HepG2 (cell line): ENCODE measurements at places on chromosomes 7 and 10. TPM values are rescaled to one million over a fixed set of nuclear protein-coding genes. Genes with fewer than 3 reads are reported as not detected.

Gene SPDYE9
- total RNA-seq: not detected in 2 replicates

Gene LRRC61
- 34.8 and 38.4 TPM in 2 replicates for total RNA-seq

Gene CACNB2
- total RNA-seq: not detected in 2 replicates

Gene KCNIP2
- total RNA-seq: 0.42 TPM in 1 of 2 replicates, not detected in the other

Gene CTAGE4
- not detected in 2 replicates for total RNA-seq

Gene MSMB
- total RNA-seq: not detected in 2 replicates

Gene OR2A12
- total RNA-seq: not detected in 2 replicates

Gene TMEM139
- total RNA-seq: 7.8 and 7.9 TPM in 2 replicates

Gene JAKMIP3
- total RNA-seq: 0.04 and 0.11 TPM in 2 replicates

Gene HIBADH
- 59.5 and 75.2 TPM in 2 replicates for total RNA-seq

Gene PSPH
- total RNA-seq: 124 and 175 TPM in 2 replicates

Gene CLDN3
- 0.31 TPM in 1 of 2 replicates, not detected in the other for total RNA-seq

Gene SPDYE1
- not detected in 2 replicates for total RNA-seq

Gene IGF2BP3
- total RNA-seq: 37.7 and 51.2 TPM in 2 replicates

Gene IDI2
- not detected in 2 replicates for total RNA-seq

Gene CCL26
- not detected in 2 replicates for total RNA-seq

Gene MGMT
- 19.5 and 20.7 TPM in 2 replicates for total RNA-seq

Gene PLXNA4
- 0.01 and 0.04 TPM in 2 replicates for total RNA-seq

Gene GJD4
- not detected in 2 replicates for total RNA-seq

Gene EFCAB10
- 0.34 and 0.40 TPM in 2 replicates for total RNA-seq

GRCh38 chr7:68070992-68071391 lies 1074.4 kb downstream of the TYW1 start:
- H3K4me3 ChIP-seq: no peak overlapping the region
- no peak for DNase-seq
- no peaks in the 10 kb centered on the region for H3K4me1 ChIP-seq
- no peaks in the 10 kb centered on the region for H3K36me3 ChIP-seq

GRCh38 chr7:44808914-44809393 lies 12.5 kb downstream of the PPIA start:
- peak overlapping the region; percentile 56 for H3K27ac ChIP-seq
- H3K27me3 ChIP-seq: no peaks in the 10 kb centered on the region

- H3K27me3 ChIP-seq: no peaks in the 10 kb centered on the region
- H3K4me3 ChIP-seq: no peak overlapping the region
- H3K27ac ChIP-seq: peak overlapping the region; percentile 29
- no peaks in the 10 kb centered on the region for H3K36me3 ChIP-seq
- peaks cover 89% of the 10 kb centered on the region for H3K4me1 ChIP-seq
Measured at GRCh38 chr7:129617652-129618051, 6.1 kb downstream of the NRF1 start.

DNA sequence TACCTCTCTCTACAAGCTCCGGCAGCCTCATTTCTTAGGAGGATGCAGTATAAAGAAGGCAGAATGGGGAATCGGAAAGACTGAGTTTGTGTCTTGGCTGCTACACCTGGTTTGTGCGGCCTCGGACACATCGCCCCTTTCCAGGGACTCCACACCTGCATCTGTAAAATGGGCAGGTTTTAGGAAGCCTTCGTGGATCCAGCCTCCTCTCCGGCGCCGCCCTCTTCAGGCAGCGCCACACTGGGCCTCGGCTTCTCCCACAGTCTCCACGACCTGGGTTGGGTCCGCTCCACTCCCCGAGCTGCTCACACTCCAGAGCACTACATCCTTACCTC lies 341 bp downstream of the GOT1 start:
- H3K36me3 ChIP-seq: peaks cover 7% of the 10 kb centered on the region
- DNase-seq: no peak
- H3K4me3 ChIP-seq: peak overlapping the region; percentile 99
- no peaks in the 10 kb centered on the region for H3K27me3 ChIP-seq

GRCh38 chr10:79316671-79317431 lies 30.4 kb upstream of the PPIF start:
- H3K36me3 ChIP-seq: peaks cover 6% of the 10 kb centered on the region
- H3K27ac ChIP-seq: no peak overlapping the region
- no peaks in the 10 kb centered on the region for H3K27me3 ChIP-seq
- peaks cover 26% of the 10 kb centered on the region for H3K4me1 ChIP-seq

- H3K36me3 ChIP-seq: no peaks in the 10 kb centered on the region
- DNase-seq: no peak
- no peaks in the 10 kb centered on the region for H3K4me1 ChIP-seq
Measured at GRCh38 chr7:16592395-16592794, 53.2 kb downstream of the ANKMY2 start.

GRCh38 chr7:23426876-23427275 lies 43.4 kb downstream of the IGF2BP3 start:
- H3K27ac ChIP-seq: peak overlapping the region; percentile 13
- H3K27me3 ChIP-seq: no peaks in the 10 kb centered on the region

GRCh38 chr10:110901954-110902819 lies 16.8 kb downstream of the BBIP1 start:
- no peaks in the 10 kb centered on the region for H3K27me3 ChIP-seq
- peaks cover 3% of the 10 kb centered on the region; the same call in 1 of the 3 replicates for H3K36me3 ChIP-seq
- no peak overlapping the region for H3K4me3 ChIP-seq
- no peak for DNase-seq
- H3K4me1 ChIP-seq: peaks cover 2% of the 10 kb centered on the region

- H3K4me1 ChIP-seq: peaks cover 66% of the 10 kb centered on the region
- peak overlapping the region; percentile 83 for H3K27ac ChIP-seq
- H3K4me3 ChIP-seq: no peak overlapping the region
- no peaks in the 10 kb centered on the region for H3K27me3 ChIP-seq
- no peaks in the 10 kb centered on the region for H3K36me3 ChIP-seq
- no peak for DNase-seq
Measured at GRCh38 chr10:44243851-44244510, 140.9 kb downstream of the CXCL12 start.

- no peak overlapping the region for H3K4me3 ChIP-seq
- H3K36me3 ChIP-seq: peaks cover 62% of the 10 kb centered on the region; the same call in 2 of the 3 replicates
Measured at GRCh38 chr7:149725916-149726315, 47.5 kb downstream of the ZNF467 start.

- peaks cover 14% of the 10 kb centered on the region for H3K4me1 ChIP-seq
- H3K27ac ChIP-seq: no peak overlapping the region
- H3K36me3 ChIP-seq: no peaks in the 10 kb centered on the region
- H3K4me3 ChIP-seq: no peak overlapping the region
Measured at GRCh38 chr7:78134256-78134655, 335.7 kb downstream of the PHTF2 start.

- no peaks in the 10 kb centered on the region for H3K27me3 ChIP-seq
- H3K4me1 ChIP-seq: no peaks in the 10 kb centered on the region
- H3K36me3 ChIP-seq: no peaks in the 10 kb centered on the region
- DNase-seq: no peak
- no peak overlapping the region for H3K27ac ChIP-seq
Measured at GRCh38 chr7:7032221-7032620, 150.1 kb upstream of the C1GALT1 start.

GRCh38 chr7:22351878-22352277 lies 5.1 kb downstream of the RAPGEF5 start:
- DNase-seq: no peak
- peaks cover 4% of the 10 kb centered on the region; the same call in 1 of the 3 replicates for H3K36me3 ChIP-seq
- no peak overlapping the region for H3K4me3 ChIP-seq
- peaks cover 3% of the 10 kb centered on the region; the same call in 1 of the 3 replicates for H3K27me3 ChIP-seq
- peak overlapping the region; percentile 69 for H3K27ac ChIP-seq

GRCh38 chr7:127650847-127651555 lies 993 bp upstream of the SND1 start:
- DNase-seq: no peak
- peak overlapping the region; percentile 98 for H3K4me3 ChIP-seq
- H3K4me1 ChIP-seq: peaks cover 56% of the 10 kb centered on the region
- H3K36me3 ChIP-seq: peaks cover 5% of the 10 kb centered on the region; the same call in 1 of the 3 replicates

DNA sequence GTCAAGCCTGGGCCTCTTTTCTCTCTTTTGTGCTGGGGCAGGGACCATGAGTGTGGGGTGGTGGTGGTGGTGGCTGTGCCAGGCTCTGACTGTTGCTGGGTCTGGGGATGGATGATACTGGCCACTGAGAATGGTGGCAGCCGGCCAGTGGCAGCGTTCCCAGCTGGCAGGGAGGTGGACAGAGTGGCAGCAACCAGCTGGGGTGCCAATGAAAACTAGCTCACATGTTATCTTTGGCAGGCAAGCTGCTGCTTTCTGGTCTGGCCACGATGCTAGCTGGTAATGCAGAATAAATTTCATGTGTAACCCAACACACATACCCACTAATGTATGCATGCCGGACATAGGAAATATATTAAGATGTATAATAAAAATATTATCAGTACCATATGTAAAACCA lies 95.0 kb upstream of the SLC26A5 start:
- no peaks in the 10 kb centered on the region for H3K4me1 ChIP-seq
- no peak for DNase-seq
- H3K27ac ChIP-seq: no peak overlapping the region
- no peak overlapping the region for H3K4me3 ChIP-seq
- no peaks in the 10 kb centered on the region for H3K27me3 ChIP-seq
- H3K36me3 ChIP-seq: no peaks in the 10 kb centered on the region

GRCh38 chr7:78777829-78778228 lies 675.6 kb downstream of the MAGI2 start:
- H3K4me3 ChIP-seq: no peak overlapping the region
- H3K27me3 ChIP-seq: no peaks in the 10 kb centered on the region
- H3K4me1 ChIP-seq: no peaks in the 10 kb centered on the region
- no peak overlapping the region for H3K27ac ChIP-seq
- DNase-seq: no peak

- no peak overlapping the region for H3K4me3 ChIP-seq
- peaks cover 26% of the 10 kb centered on the region for H3K36me3 ChIP-seq
- H3K27ac ChIP-seq: no peak overlapping the region
- H3K4me1 ChIP-seq: no peaks in the 10 kb centered on the region
- no peak for DNase-seq
- H3K27me3 ChIP-seq: no peaks in the 10 kb centered on the region
Measured at GRCh38 chr7:103955985-103956384, 33.5 kb downstream of the RELN start.

GRCh38 chr10:125559210-125559609 lies 123.8 kb downstream of the TEX36 start:
- H3K4me3 ChIP-seq: no peak overlapping the region
- no peak for DNase-seq
- H3K36me3 ChIP-seq: no peaks in the 10 kb centered on the region
- H3K4me1 ChIP-seq: no peaks in the 10 kb centered on the region
- H3K27me3 ChIP-seq: peaks cover 23% of the 10 kb centered on the region; the same call in 2 of the 3 replicates

- no peak overlapping the region for H3K27ac ChIP-seq
- H3K4me1 ChIP-seq: no peaks in the 10 kb centered on the region
- no peak for DNase-seq
- H3K36me3 ChIP-seq: no peaks in the 10 kb centered on the region
Measured at GRCh38 chr7:81299711-81300110, 380.9 kb upstream of the SEMA3C start.

GRCh38 chr7:13072014-13072413 lies 384.6 kb downstream of the ARL4A start:
- H3K4me3 ChIP-seq: no peak overlapping the region
- peaks cover 5% of the 10 kb centered on the region for H3K4me1 ChIP-seq
- no peak overlapping the region for H3K27ac ChIP-seq
- H3K27me3 ChIP-seq: no peaks in the 10 kb centered on the region
- H3K36me3 ChIP-seq: no peaks in the 10 kb centered on the region
